ENCODE measurements at places on chromosomes 16 and 17. TPM values are rescaled to one million over a fixed set of nuclear protein-coding genes. Genes with fewer than 3 reads are reported as not detected.

- DNase-seq, result no peak
Measured at GRCh38 chr17:78239489-78239931, 8.1 kb downstream of the TMEM235 start.

DNA sequence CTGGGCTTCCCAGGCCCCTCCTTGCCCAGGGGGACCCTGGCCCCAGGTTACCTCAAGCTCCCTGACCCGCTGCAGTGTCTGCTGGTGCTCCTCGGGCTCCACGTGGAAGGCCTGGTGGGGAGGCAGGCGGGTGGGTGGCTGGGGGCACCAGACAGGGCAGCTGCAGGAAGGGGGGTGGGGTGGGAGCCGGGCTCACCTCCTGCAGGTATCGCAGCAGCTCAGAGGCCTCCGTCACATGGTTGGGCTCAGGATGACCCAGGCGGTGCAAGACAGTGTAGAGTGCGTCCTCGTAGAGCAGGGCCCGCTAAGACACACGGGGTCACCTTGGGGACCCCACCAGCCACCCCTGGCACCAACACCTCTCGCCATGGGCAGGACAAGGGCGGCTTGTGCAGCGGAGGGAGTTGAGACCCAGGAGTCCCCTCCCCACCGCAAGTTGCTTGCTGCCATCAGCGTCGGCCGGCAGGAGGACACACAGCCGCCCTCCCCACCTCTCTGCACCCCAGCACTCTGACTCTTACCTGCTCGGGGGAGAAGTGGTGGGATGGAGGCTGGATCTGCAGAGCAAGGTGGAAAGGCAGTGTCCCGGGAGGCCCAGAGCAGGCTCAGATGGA is 1.1 kb downstream of the UNC13D start:
- no peak for DNase-seq

CALB2 gene
- total RNA-seq, result not detected

DNA sequence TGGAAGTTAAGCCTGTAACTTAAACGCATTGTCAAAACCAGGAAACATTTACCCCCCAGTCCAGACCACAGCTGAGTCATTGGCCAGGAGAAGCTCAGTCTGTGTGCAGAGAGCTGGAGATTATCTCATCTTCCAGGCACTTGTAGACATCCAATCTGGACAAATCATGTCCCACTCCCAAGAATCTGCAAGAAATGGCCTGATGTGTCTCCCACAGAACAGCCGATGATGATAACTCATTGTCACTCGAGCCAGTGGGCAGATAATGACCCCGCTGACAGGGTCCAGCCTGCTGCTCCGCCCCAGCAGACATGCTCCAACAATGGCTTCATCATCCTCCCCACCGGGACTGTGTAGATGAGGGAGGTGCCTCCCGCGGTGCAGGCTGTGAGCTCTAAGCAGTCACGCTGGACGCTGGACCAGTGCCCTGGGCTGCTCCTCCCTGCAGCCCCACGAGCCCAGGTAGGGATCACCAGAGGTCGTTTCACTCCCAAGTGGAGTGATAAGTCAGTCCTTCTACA is 322.5 kb downstream of the C16orf95 start:
- DNase-seq, result no peak

- no peak for DNase-seq
Measured at GRCh38 chr16:8996891-8997290, 33.2 kb upstream of the USP7 start.

DNA sequence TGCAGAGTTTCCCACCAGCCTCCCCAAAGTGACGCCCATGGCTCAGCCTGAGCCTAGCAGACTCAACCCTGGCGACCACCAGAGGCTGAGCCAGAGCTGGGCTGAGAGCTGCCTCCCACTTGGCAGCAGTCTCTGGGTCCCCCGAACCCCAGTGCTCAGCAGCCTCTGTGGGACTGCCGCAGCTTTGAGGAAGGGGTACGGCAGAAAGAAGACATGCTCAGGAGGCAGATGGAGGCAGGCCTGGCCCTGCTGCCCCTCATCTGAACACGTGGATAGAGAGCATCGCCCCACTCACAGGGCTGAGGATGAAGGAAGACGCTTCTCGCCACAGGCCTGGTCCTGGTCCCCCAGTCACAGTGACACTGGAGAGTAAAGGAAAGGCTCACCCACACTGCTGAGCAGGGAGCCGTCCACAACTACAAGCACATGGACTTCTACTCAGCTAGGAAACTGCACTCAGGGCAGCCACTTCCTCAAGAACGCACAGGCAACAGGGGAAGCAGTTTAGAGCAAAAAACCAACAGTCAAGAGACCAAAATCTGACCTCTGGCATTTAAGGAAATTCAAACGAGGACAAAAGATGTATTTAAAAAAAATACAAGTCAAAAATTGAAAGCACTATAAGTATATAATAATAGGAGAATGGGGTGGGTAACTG is 45.2 kb upstream of the GSG1L start:
- DNase-seq, result no peak

MEIOB gene
- 1.2 TPM for total RNA-seq

HP gene
- not detected for total RNA-seq

OTOA gene
- total RNA-seq, result not detected

- no peak for DNase-seq
Measured at GRCh38 chr16:78228704-78229103, 129.2 kb downstream of the WWOX start.

NHLRC4 gene
- 0.57 TPM for total RNA-seq

- no peak for DNase-seq
Measured at GRCh38 chr16:1740234-1740633, 31.1 kb downstream of the NME3 start.

RNPS1 gene
- 149 TPM for total RNA-seq

- DNase-seq, result no peak
Measured at GRCh38 chr17:72034000-72034399, 86.8 kb upstream of the SOX9 start.

- DNase-seq, result no peak
Measured at GRCh38 chr17:44113868-44114840, 9.3 kb downstream of the HDAC5 start.

RNF135 gene
- total RNA-seq, result 16.9 TPM

DNA sequence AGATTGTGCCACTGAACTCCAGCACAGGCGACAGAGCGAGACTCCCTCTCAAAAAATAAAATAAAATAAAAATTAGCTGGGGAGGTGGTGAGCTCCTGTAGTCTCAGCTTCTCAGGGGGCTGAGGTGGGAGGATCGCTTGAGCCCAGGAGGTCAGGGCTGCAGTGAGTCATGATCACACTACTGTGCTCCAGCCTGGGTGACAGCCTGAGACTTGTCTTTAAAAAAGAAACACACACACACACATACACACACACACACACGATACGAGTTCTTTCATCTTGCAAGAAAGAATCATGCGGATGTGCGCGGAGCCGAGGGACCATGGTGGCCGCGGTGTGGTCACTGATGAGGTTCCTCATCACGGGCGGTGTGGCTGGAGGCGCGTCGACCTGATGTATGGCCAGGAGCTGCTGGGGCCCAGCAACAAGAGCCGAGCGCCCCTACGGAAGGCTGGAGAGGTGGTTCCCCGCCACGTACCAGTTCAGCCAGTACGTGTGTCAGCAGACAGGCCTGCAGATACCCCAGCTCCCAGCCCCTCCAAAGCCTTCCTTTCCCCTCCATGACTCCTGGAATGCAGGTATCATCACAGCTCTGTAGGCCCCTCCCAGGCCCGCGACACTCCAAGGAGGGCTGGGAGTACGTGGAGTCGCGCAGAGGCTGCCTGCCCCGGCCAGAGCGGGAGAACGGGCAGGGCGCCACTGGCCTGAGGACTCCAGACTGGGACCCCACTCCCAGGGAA is 20.7 kb downstream of the NXN start:
- DNase-seq, result no peak

FBXW10 gene
- not detected for total RNA-seq

DNA sequence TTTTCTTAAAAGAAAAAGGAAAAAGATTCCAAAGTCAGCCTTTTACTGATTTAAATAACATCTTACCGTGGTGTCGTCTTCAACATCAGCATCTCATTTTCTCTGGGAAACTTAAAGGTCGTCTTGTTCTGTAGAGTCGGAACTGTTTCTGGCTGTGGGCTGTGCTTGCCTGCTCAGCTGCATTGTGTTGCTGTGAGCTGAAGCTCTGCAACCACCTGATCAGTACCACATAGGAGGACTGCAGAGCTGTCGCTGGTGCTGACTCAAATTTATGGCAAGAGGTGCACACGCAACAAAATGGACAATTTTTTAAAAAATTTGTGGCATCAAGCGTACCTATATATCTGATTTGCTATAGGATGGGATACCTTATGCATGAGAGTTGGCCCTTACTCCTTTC is at the start of gene OMG:
OMG (minus strand) TSS at position 150 of the 400 bp plus-strand sequence. CDS start 908 bp downstream, outside the sequence.
- no peak for DNase-seq

DNA sequence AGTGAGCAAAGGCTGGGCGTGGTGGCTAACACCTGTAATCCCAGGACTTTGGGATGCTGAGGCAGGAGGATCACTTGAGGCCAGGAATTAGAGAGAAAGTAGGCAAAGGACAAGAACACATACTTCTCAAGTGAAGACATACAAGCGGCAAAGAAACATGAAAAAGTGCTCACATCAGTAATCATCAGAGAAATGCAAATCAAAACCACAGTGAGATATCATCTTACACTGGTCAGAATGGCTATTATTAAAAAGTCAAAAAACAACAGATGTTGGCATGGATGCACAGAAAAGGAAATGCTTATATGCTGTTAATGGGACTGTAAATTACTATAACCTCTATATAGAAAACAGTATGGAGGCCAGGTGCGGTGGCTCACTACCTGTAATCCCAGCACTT is 12.2 kb upstream of the SLX4 start:
- no peak for DNase-seq

GRCh38 chr16:4270091-4270490 is 2.7 kb downstream of the TFAP4 start:
- DNase-seq, result no peak

DNA sequence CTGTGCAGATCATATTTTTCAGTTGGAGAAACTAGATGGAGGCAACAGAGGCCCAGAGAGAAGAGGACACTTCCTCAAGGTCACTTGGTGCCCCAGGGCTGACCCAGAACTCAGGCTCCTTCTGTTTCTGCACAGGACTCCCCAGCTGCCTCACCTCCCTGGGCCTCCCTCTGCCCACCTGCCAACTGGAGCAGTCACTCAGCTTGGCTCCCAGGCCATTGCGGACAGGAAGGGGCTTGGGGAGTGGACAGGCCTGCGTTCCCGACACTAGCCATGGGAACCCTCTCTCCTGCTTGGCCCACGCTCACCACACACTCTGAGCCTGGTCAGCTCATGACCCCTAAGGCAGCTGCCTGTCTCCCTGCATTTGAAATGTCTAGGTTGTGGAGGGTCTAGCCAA is 78.1 kb upstream of the BRD7 start:
- no peak for DNase-seq

GRCh38 chr16:86319585-86320236 is 190.6 kb upstream of the FOXF1 start:
- DNase-seq, result no peak

DNA sequence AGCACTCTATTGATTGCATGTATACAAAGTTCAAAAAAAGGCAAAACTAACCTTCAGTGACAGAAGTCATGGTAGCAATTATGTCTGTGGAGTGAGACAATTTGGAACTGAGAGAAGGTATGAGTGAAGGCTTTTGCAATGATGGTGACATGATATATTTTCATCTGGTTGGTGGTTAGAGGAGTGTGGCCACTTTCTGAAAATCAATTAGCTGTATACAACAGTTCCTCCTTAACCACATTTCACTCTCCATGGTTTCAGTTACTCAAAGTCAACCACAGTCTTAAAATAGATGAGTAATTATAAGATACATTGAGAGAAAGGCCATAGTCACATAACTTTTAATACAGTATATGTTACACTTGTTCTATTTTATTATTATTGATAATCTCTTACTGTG is 26.2 kb downstream of the ADAMTS18 start:
- no peak for DNase-seq

DNA sequence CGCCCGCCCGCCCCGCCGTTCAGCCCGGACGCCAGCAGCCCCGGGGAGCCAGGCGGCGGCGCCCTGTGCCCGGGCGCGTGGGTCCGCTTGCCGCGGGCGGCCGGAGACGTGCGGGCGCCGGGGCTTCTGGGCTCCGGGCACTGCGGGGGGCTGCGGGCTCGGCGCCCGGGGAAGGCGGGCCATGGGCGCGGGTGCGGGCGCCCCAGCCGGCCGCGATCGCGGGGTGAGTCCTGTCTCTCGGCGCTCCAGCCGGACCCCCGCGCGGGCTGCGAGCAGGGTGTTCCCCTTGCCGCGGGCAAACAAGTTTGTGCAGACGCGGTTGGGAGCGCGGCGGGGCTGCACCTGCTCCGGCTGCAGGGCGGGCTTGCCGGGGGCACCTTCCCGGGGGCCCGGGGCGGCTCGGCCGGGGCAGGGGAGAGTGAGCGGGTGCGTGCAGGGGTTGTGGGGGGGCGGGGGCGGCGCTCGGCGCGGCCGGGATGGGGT is 292 bp downstream of the WSCD1 start:
- DNase-seq, result no peak

GRCh38 chr17:8799570-8800212 is 526 bp upstream of the MFSD6L start:
- peak; percentile 63 for DNase-seq
